ENCODE measurements at places on chromosomes 3 and 15.

- no peak for DNase-seq
Observed at GRCh38 chr3:50318615-50319014, 3.9 kb downstream of the HYAL2 start.

GRCh38 chr3:129558772-129559564, 16.0 kb downstream of the H1-8 start:
- DNase-seq: no peak

GRCh38 chr15:63000706-63001105, 41.8 kb upstream of the TPM1 start:
- no peak for DNase-seq

DNA sequence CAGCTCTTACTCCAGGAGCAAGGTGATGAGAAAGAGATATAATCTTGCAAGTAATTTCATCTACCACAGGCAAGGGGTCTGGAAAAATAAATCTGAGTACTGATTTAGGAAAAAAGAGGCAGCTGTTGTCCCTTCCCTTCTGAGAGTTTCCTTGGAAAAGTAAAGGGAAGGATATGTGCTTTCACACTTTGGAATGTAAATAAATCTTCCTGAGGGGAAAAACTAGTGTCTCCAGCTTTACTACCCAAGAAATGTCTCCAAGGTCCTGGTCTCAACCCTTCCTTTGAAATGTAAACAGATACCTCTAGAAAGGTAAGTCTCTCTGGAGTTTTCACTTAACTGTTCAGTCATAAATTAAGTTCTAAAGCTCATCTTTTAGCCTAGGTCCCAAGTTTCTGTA, 102.6 kb downstream of the DPH6 start:
- no peak for DNase-seq

DNA sequence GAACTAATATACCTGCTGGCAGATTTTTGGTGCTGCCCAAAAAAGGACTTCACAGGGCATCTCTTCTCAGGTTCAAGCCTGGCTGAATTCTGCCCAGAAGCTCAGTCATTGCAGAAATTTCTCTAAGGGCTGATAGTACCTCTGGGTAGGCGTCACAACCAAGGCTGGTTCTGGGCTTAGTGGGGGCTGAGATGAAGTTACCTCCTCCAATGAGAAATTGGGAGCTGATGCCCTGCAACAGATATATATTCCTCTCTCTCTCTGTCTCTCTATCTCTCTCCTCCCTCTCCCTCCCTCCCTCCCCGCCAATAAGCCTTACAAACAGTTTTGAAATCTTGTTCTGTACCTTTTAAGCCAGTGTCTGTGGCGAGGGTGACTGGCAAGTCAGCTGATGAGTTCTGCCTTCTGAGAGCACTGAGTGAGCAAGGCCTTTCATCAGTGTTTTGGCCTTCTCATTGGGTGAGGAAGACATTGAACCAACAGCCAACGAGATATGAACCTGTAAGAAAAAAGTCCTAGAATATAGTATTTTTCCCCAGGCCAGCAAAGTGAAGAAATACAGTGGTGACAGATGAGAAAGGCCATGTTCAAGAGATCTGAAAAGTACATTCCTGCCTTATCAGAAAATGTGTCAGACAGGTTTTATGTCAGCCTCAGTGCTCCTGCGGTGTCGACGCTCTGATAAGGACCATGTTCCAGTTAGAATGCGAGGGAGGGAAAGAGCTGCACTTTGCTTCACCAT, 45.5 kb downstream of the TMEM39A start:
- DNase-seq: no peak

GRCh38 chr3:51962854-51963530, 4.3 kb downstream of the PCBP4 start:
- DNase-seq: no peak

Measured in CD4-positive, alpha-beta T cell treated with Interleukin-21 for 1 hour (primary cell).